ENCODE measurements at places on chromosomes 4 and X.
A peak's percentile ranks its signal among the peaks of the same experiment; 100 is the strongest.

- DNase-seq, result no peak
These were observed 32.0 kb downstream of the HAND2 start for GRCh38 chr4:173498023-173498422.

DNA sequence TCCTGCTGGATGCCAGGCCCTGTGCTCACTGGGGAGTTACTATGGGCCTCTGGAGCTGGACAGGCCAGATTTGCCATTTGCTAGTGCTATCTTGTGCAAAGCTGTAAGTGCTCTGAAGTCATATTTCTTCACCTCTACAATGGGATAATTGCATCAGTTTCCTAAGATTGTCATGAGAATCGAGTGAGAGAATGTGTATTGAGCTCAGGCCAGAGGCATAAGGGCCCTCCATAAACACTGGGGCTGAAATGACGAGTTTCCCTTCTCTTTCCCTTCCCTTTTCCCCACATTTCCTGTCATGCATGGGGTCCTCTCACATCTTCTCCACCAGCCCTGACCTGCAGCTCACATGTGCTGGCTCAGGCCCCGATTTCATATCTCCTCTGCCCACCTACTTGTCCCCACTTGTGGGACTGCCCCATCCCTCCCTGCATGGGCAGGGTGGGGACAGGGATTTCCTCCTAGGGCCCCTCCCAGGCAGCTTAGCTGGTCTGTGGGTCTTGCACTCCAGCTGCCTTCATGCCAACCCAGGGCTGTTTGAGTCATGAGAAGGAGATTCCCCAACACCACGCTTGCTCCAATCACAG lies 358.8 kb downstream of the MID1IP1 start:
- DNase-seq, result no peak

GRCh38 chr4:5836943-5837342 lies 55.9 kb downstream of the CRMP1 start:
- no peak for DNase-seq

- no peak for DNase-seq
These were observed 38.0 kb downstream of the MID1IP1 start for GRCh38 chrX:38839277-38839676.

DNA sequence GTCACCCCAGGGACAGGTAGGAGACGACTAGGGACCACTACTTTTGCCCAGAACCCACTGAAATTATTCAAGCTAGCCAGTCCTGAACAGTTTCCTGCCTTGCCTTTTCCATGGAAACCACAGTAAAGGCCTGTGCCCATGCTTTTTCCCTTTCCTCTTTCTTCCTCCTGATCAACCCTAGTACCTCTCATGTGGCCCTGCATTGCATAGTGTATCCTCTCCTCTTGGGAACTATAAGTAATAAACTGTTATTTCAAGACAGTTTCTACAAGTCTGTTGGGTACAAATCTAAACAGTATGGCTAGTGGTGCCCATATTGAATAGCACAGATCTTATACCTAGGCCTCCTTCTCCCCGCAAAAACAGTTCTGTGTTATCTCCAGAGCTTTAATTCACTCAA lies 14.5 kb downstream of the CISD2 start:
- DNase-seq, result no peak

GRCh38 chr4:180280726-180281297 lies 1962.4 kb upstream of the TENM3 start:
- DNase-seq, result no peak

DNA sequence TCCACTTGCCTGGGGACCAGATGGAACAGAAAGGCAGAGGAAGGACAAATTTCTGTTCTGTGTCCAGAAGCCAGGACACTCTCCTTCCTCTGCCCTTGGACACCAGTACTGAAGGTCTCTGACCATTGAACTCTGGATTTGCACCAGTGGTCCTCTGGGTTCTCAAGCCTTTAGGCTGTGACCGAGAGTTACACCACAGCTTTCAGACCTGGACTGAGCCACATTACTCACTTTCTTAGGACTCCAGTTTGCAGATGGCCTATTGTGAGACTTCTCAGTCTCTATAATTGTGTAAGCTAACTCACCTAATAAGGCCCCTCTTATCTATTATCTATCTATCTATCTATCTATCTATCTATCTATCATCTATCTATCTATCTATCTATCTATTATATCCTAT lies 295.3 kb upstream of the GALNTL6 start:
- no peak for DNase-seq

DNA sequence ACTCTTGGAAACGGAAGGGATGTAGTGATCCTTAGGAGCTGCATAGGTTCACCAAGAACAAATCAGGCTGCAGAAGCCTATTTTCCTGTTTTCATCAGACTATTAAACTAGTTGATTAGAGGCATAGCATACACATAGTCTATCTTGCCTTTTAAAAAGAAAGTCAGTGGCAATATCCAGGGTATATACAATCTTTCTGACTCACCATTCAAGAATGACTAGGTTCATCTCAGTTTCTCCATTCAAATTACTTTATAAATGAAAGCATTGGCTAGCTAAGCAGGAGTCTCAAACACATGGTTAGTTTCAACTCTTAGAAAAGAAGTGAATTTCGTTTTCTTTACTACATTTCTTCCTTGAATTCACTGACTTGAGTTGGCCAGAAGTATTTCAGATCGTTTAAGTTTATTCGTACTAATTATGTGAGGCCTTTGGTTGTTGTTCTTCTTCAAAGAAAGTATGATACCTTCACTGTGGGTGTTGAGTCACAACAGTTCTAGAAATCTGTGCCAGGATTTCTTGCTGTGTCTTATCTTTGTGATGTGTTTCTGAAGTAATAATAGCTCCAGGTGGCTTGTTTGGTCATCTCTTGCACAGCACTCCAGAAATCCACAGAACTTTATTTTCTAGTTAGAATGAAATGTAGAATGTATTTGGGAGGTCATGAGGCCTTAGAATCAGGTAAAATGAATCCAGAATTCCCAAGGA lies 88.2 kb downstream of the AWAT2 start:
- DNase-seq, result no peak

- DNase-seq, result no peak
These were observed 38.6 kb upstream of the NAP1L5 start for GRCh38 chr4:88736264-88736663.

GRCh38 chr4:134471569-134471968 lies 270.0 kb upstream of the PABPC4L start:
- DNase-seq, result no peak

- peak; percentile 24 for DNase-seq
These were observed 411.8 kb upstream of the PCDH10 start for GRCh38 chr4:132737344-132737743.

- DNase-seq, result no peak
These were observed 34.0 kb upstream of the PPARGC1A start for GRCh38 chr4:23923840-23924239.

DNA sequence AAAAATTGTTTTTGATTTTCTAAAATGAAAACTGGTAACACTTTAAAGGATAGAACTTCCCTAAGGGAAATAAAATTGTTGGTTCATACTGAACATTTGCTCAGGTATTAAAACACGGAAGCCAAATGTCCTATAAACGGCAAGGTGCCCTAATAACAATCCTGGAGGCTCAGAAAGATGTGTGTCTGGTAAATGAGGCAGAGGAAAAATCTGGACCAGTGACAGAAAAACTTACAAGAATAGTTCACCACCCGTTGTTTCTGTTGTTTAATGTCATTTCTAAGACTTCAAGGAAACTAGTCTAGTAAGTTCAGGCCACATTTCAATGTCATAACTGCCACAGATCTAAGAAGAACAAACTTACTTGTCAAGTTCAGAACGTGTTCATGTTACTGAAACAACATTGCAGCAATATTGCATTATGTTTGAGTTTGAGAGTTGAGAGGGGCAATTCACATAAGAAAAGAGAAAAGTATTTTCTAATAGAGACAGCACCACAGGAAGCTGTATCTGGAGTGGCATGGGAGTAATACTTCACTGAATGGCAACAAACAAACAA lies 476.6 kb downstream of the GRXCR1 start:
- peak; percentile 5 for DNase-seq

- DNase-seq, result peak; percentile 94
These were observed 95.7 kb downstream of the CPZ start for GRCh38 chr4:8688041-8688907.

GRCh38 chr4:94895081-94895480 lies 137.3 kb downstream of the BMPR1B start:
- no peak for DNase-seq

DNA sequence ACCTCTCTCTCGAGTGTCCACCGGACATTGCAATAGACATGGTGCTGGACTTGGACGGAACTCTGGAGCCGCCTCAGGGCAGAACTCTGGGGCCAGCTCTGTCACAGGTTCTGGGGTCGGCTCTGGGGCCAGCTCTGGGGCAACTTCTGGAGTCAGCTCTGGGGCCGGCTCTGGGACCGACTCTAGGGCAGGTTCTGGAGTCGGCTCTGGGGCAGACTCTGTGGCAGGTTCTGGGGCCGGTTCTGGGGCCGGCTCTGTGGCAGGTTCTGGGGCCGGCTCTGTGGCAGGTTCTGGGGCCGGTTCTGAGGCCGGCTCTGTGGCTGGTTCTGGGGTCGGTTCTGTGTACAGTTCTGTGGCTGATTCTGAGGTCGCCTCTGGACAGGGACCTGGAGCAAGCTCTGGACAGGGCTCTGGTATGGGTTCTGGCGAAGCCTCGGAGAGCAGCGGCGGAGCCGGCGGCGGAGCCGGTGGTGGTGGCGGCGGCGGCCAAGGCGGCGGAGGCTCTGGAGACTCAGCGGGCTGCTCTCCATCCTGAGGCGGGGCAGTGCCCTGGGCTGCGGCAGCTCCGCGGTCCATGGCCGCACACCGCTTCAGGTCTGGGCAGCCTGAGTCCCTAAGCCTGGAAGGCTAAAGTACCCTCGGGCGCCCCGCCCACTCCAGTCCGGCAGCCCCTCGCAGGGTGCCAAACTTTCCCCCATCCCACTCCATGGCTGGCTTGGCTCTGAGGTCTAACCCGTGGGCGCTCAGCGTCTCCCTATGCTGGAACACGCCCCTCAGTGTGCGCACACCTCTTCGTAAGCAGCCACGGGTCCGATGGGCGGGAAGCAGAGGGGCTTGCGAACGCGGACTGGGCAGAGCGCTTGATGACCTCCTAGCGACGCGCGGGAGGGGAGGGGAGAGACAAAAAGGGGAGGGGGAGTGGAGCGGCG lies at the start of gene DGKK:
DGKK (minus strand) TSS at position 723 of the 929 bp plus-strand sequence; CDS start at position 576, 147 bp downstream.
- peak; percentile 58 for DNase-seq

DNA sequence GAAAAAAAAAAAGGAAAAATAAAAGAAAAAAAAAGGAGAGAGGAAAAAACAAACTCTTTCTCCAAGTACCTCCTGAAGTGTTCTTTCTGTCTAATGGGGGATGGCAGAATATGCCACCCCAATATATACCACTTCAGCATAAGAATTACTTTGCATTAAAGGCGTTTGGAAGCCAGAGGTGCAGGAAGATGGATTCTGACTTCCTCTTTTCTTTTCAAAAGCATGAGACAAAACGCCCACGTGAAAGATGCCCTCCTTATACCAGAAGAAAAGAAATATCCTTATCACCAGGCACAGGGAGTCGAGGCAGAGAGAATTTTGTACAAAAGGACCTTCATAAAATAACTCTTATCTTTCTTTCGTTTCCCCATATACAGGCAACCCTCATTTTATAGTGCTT lies 40.9 kb downstream of the COX18 start:
- DNase-seq, result no peak

- DNase-seq, result no peak
These were observed 116.4 kb upstream of the SLC34A2 start for GRCh38 chr4:25539241-25539640.

DNA sequence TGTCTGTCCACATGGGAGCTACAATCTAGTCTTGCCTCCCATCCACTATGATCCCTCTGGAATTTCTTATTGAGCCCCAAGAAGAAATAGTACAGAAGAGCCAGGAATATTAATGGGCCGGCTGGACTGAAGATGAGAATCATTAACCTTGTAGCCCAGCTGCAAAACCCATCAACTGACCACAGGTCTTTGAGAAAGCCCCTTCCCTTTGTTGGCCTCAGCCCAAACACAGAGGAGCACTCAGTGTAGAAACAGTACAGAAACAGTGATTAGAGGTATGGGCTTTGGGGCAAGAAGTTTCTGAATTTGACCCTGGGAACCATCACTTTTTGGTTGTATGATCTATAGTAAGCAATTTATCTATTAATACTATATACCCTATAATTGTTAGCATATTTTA lies 76.8 kb upstream of the RAB40AL start:
- no peak for DNase-seq

- DNase-seq, result no peak
These were observed 36.0 kb downstream of the DLG3 start for GRCh38 chrX:70480660-70481018.

DNA sequence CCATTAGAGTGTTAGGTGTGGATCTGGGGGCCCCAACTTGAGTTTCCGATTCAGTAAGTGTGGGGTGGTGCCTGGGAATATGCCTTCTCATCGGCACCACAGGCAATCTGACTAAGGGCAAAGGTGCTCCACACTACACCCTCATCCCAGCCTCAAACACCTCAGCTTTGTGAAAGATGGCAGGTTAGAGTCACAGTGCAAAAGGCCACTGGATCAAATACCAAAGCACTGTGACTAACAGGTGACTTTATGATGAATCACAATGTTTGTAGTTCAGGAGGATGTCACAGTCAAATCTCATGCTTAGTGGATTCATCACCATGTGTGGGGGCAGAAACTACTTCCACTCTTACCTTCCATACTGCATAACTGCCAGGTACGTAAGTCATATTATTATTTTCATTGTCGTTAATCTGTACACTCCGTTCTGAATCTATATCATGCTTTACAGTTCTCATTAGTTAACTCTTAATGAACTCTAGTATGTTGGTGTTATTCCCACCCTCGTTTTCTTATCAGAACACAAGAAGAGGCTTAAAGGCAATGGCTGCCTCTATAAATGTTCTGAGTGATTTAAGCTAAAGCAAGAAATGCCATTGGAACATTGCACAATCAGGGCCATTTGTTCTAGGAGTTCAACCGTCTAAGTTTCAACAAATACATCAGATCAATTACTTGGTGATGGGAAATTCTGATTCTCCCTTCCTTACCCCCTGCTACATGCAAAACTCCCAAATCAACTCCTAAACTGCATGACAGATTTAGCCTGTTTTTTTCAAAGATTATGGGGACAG lies 50.2 kb downstream of the PRKG2 start:
- DNase-seq, result no peak

- no peak for DNase-seq
These were observed 27.3 kb downstream of the ZNF330 start for GRCh38 chr4:141248029-141248428.

DNA sequence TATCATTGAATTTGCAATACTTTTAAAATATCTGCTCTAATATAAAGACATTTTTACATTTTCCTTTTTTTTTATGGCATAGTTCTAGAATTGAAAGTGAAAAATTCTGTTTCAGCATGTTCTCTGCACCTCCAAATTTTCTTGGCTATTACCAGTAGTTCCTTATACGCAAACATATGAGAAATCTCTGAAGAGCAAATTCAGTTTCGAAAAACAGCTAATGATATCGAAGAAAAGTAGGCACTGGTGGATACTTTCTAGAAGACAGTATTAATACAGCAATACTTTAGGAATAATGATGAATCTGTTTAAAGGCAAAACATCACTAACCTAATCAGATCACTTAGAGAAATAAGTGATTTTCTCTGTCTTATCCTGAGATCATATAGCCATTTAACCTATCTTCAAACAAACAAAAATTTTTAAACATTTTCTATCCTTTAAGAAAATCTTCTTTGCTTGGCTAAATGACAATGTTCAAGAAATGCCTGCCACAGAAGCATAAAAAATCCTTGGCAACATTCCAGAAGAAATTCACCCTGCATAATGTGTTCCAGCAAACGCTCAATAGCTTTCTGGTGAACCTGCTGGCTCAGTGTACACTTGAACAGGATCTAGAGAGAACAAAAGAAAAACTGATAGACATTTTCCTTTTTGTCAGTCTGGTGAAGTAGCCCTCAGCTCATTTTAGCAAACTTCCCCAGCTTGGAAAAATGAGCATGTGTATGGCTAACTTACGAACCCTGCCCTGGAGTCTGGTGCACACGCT lies 51.2 kb upstream of the KLF3 start:
- DNase-seq, result no peak

- no peak for DNase-seq
These were observed 106.4 kb downstream of the AMELX start for GRCh38 chrX:11399489-11400094.
